ENCODE measurements at places on chromosomes 2 and 18.

GRCh38 chr2:178491612-178492011, 11.4 kb downstream of the PLEKHA3 start:
- no peak overlapping the region for H3K4me3 ChIP-seq
- H3K4me1 ChIP-seq: no peaks in the 10 kb centered on the region
- H3K27me3 ChIP-seq: no peaks in the 10 kb centered on the region
- H3K36me3 ChIP-seq: no peaks in the 10 kb centered on the region
- no peak overlapping the region for H3K27ac ChIP-seq

DNA sequence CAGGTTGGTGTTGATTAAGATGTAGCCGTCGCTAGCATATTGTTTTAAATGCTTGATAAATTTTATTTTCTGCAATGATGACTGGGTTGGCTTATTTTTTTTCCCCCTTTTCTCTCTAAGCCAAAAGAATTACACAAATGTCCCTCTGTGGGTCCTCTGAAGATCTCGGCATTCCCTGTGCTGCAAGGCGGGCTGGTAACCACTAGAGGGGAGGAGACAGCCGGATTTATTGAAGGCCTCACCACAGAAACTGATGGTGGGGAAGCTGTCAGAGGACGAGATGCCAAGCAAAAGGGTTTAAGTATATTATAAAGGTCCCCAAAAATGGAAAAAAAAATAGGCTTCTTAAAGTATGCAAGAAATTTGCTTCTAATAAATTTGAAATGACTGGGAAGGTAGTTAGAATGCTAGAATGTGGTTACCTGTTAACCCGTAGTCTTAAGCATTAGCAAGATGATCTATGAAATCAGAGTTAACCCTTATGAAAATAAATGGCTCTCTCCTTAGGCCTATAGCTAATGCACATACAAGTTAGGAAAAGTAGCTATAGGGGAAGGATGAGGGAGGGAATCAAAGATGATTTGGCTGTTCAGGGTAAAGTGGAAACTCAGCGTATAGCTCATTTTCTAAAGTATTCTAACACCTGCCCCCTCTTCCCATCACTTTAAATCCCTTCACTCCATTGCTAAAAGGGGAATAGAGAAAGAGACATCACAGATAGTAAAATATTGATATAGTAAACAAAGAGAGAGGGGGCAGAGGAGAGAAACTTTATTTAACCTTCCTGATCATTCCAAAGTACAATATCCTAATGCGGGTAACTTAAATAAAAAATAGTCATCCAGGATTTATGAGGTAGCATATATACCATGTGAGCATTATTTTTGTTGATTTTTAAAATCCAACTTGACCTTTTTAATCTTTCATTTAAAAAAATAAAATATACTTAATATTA, 894.5 kb upstream of the POU3F3 start:
- no peaks in the 10 kb centered on the region for H3K36me3 ChIP-seq
- DNase-seq: no peak
- no peaks in the 10 kb centered on the region for H3K4me1 ChIP-seq
- no peak overlapping the region for H3K27ac ChIP-seq
- no peaks in the 10 kb centered on the region for H3K27me3 ChIP-seq
- H3K4me3 ChIP-seq: no peak overlapping the region

DNA sequence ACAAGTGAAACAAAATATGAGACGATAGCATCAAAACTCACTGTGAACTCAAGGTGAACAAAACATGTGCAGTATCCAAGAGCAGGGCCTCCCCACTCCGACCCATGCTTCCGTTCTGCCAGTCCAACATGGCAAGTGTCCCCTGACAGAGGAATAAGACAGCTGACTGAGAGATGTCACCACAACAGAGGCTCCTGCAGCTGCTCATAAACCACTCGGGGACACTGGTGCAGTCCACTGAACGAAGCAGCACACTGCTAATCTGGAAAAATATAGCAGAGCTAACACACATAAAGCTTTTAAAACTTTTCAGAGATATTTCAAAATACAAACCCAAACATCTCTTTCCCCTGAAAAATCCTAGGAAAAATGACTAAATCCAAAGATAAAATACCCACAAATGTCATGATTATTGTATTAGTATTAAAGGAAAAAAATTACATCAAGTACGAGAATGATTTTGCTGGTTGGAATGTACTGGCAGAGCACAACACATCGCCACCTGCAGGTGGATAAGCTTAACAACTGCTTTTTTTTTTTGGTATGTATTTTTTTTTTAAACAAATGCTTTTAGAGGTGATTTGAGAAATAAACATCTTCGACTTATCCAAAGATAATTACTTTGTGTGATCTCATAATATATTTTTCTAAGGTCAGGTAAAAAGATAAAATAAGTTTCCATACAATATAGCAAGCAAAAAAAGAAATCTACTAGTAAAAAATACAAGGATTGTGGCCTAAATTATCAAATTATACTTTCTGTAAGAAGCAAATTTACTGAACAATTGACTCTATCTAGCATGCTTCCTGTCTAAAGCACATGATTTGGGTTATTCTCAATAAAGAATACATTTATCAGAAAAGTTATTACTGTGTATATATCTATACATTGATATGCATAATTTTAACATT, 18.6 kb downstream of the THADA start:
- DNase-seq: no peak
- H3K27me3 ChIP-seq: no peaks in the 10 kb centered on the region
- H3K4me1 ChIP-seq: no peaks in the 10 kb centered on the region
- H3K4me3 ChIP-seq: no peak overlapping the region

DNA sequence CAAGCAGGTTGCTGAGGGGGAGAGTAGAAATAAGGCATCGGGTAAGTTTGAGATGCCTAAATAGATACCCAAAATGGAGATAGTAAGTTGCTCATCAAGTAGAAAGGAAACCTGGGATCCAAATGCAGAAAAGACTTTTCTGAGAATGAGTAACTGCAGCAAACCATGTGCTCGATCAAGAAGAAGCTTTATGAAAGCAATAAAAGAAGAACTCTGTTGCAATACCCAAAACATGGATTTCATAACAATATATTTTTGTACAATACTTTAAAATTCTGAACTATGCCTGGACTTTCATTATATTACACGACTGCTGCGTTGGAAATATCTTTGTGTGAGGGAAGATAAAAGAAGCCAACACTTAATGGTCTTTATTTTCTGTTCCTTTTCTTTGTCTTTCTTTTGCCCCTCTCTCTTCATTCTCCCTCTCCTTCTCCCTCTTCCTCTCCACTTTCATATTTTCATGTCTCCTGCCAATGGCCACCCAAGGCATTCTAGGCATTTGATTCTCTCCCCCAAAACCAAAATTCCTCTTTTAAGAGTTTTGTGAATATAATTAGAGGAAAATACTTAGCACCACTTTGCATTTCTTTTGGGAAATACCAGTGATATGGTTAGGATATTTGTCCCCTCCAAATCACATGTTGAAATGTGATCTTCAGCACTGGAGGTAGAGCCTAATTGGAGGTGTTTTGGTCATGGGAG, 257.6 kb downstream of the MREG start:
- H3K27me3 ChIP-seq: no peaks in the 10 kb centered on the region
- H3K4me1 ChIP-seq: no peaks in the 10 kb centered on the region
- H3K4me3 ChIP-seq: no peak overlapping the region
- H3K36me3 ChIP-seq: no peaks in the 10 kb centered on the region
- no peak overlapping the region for H3K27ac ChIP-seq

- no peaks in the 10 kb centered on the region for H3K36me3 ChIP-seq
- no peak overlapping the region for H3K27ac ChIP-seq
- no peak overlapping the region for H3K4me3 ChIP-seq
- no peaks in the 10 kb centered on the region for H3K4me1 ChIP-seq
- no peaks in the 10 kb centered on the region for H3K27me3 ChIP-seq
Observed at GRCh38 chr2:235416858-235417499, 76.9 kb upstream of the AGAP1 start.

DNA sequence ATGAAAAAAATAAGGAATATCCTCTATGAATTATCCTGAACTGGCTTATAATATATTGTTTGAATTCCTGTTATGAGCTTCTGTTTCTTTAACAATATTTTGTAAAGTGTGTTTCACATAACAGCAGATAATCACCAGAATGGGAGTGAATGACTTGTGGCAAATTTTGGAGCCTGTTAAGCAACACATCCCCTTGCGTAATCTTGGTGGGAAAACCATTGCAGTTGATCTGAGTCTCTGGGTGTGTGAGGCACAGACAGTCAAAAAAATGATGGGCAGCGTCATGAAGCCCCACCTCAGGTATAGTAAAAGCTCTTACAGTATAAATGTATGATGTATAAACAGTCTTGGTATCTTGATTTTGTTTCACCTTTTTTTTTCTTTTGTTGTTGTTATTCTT, 5.9 kb downstream of the GEN1 start:
- no peaks in the 10 kb centered on the region for H3K36me3 ChIP-seq
- no peak for DNase-seq
- peaks cover under 1% of the 10 kb centered on the region for H3K4me1 ChIP-seq
- no peaks in the 10 kb centered on the region for H3K27me3 ChIP-seq
- no peak overlapping the region for H3K4me3 ChIP-seq

DNA sequence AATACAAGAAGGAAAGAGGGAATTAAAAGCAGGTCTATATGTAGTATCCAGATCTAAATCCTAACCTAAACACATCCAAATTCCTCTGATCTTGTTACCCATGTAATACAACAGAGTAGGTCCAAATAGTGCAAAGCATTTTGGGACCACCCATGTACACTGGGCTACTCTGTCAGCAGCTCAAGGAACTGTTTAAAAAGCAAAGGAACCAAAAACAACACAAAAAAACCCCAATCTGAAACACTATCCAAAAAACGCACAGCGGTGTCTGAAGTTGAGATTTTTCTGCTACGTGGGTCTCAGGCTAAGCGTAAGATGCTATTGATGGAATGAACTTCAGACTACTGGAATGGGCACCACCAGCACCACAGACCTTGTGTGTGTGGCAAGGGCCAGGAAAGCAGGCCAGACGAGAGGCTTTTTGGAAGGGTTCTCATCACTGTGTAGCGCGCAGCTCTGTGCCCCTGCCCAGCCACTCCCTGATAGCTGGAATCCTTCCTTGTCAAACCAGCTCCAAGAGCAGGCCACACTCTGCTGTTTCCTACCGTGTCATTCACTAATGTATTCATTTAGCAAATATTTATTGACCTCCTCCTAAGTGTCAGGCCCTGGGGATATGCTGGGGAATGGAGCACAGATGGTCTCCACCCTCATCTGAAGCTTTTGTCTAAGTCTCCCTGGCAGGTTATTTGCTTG, 101.4 kb downstream of the COLEC12 start:
- no peaks in the 10 kb centered on the region for H3K4me1 ChIP-seq
- H3K27ac ChIP-seq: no peak overlapping the region
- no peak overlapping the region for H3K4me3 ChIP-seq
- no peak for DNase-seq
- H3K36me3 ChIP-seq: no peaks in the 10 kb centered on the region

DNA sequence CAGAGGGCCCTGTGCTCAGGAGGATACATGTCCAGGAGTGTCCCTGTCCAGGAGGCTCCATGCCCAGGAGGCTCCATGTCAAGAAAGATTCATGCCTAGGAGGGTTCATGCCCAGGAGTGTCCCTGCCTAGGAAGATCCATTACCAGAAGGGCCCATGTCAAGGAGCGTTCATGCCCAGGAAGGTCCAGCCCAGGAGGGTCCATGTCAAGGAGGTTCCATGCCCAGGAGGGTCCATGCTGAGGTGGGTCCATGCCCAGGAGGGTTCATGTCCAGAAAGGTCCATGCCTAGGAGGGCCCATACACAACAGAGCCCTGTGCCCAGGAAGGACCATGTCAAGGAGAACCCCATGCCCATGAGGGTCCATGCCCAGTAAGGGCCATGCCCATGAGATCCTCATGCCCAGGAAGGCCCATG, 7.0 kb downstream of the GPR35 start:
- no peak overlapping the region for H3K27ac ChIP-seq
- no peaks in the 10 kb centered on the region for H3K4me1 ChIP-seq
- no peaks in the 10 kb centered on the region for H3K27me3 ChIP-seq

DNA sequence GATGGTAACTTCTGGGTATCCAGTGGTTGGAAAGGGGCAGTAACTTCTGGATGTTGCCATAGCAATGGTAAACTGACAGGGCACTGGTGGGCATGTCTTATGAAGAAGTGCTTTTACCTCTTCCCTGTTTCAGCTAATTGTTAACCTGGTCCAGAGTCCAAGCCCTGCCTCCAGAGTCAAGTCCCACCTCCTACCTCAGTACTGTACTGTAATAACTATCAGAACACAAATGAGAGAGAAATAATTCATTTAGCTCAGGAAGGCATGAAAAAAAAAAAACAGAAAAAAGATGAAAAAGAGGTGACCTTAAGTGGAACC, 237.0 kb downstream of the ZNF804A start:
- no peaks in the 10 kb centered on the region for H3K27me3 ChIP-seq
- no peak overlapping the region for H3K27ac ChIP-seq
- no peak overlapping the region for H3K4me3 ChIP-seq
- no peak for DNase-seq

DNA sequence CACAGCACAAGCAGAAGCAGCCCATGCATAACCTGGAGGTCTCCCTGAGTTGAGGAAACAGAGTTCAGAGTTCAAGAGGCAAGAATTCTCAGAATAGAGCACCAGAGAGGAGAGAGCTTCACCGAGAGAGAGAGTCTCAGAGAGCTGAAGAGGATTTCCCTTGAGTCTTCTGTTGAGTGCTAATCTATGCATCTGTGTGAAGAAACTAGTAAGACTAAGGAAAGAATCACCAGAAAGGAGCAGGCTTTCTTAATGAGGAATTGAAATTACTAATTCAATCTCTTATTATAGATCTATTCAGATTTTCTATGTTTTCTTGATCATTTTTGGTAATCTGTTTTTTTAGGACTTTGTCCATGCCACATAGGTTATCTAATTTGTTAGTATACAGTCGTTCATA, 89.3 kb upstream of the CTAGE1 start:
- no peaks in the 10 kb centered on the region for H3K27me3 ChIP-seq
- peak overlapping the region; percentile 42 for H3K27ac ChIP-seq
- DNase-seq: no peak
- H3K36me3 ChIP-seq: no peaks in the 10 kb centered on the region
- H3K4me1 ChIP-seq: peaks cover 5% of the 10 kb centered on the region
- no peak overlapping the region for H3K4me3 ChIP-seq

GRCh38 chr2:113282747-113283533, 4.2 kb upstream of the PAX8 start:
- H3K36me3 ChIP-seq: no peaks in the 10 kb centered on the region
- H3K4me3 ChIP-seq: no peak overlapping the region
- peaks cover 2% of the 10 kb centered on the region for H3K4me1 ChIP-seq
- no peaks in the 10 kb centered on the region for H3K27me3 ChIP-seq
